ENCODE measurements at places on chromosomes 13 and 19.

GRCh38 chr19:37817180-37817981, 38.0 kb upstream of the ZNF573 start:
- no peak for DNase-seq

GRCh38 chr19:52898101-52898500, 666 bp upstream of the ZNF320 start:
- no peak for DNase-seq

GRCh38 chr19:43609872-43610271, 2.0 kb upstream of the SRRM5 start:
- DNase-seq: no peak

DNA sequence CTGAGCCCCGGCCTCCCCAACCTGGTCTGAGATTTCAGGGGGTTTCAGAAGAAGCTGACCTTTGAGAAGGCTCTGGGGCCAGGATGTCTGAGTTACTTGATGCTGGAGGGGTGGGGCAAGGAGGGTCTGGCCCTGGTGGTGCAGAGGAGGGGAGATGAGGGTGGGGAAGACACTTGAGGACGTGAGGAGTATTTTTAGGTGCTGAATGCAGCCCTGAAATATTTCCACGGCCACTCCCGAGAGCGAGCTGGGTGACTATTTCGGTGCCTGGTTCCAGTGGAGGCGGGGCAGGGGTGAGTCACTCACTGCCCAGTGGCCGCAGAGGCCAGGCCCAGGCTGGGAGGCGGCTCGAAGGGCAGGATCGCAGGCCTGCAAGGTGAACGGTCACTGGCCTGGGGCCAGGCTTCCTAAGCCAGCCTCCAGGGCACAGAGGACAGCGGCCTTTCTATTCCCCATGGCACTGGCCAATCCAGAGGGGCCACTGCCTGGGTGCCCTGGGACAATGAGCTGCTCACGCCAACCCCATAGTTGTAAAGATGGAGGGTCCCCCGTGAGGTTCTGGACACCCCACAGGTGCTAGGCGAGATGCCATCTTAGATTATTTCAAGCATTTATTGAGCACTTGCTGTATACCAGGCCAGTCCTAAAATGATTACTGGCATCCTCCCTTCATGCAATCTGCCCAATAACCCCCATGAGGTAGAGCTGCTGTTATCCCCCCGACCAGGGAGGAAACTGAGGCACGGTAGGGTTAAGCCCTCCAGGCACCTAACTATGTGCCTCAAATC, 19.7 kb upstream of the JUND start:
- no peak for DNase-seq
